Stimulated activated CD4-positive, alpha-beta T cell treated with anti-CD3 and anti-CD28 coated beads, Interleukin-4, amount 100 ng/mL, for 24 hours (primary cell): ENCODE measurements at places on chromosomes 5 and 9.

DNA sequence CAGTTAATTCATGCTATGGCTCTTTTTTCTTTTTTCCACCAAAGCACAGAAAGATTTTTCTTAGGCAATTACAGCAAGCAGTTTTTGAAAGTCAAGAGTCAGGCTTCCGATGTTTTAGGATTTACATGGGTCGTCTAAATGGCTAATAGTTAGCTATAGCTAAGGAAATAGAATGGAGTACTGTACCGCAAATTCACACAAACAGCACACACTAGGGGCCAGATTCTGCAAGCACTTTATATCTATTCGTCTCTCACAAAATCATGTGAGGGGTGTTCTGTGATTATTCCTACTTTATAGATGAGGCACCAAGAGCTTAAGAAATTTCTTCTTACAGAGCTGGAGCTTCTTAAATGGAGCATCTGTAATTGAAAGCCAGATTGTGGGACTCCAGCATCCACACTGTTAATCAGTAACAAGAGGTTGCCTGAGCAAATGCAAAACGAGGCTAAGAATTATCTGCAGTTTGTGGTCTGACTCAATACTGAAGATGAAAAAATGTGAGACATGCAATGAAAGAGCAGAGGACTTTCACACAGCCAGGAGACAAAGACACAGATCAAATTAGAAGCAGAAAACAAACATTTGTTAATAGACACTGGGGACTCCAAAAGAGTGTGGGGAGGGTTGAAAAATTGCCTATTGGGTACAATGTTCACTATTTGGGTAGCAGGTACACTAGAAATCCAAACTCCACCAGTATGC is 62.7 kb upstream of the CTXN3 start:
- no peak for DNase-seq

- DNase-seq, result no peak
Observed at GRCh38 chr5:95519681-95520080, 35.1 kb downstream of the SKIC3 start.

DNA sequence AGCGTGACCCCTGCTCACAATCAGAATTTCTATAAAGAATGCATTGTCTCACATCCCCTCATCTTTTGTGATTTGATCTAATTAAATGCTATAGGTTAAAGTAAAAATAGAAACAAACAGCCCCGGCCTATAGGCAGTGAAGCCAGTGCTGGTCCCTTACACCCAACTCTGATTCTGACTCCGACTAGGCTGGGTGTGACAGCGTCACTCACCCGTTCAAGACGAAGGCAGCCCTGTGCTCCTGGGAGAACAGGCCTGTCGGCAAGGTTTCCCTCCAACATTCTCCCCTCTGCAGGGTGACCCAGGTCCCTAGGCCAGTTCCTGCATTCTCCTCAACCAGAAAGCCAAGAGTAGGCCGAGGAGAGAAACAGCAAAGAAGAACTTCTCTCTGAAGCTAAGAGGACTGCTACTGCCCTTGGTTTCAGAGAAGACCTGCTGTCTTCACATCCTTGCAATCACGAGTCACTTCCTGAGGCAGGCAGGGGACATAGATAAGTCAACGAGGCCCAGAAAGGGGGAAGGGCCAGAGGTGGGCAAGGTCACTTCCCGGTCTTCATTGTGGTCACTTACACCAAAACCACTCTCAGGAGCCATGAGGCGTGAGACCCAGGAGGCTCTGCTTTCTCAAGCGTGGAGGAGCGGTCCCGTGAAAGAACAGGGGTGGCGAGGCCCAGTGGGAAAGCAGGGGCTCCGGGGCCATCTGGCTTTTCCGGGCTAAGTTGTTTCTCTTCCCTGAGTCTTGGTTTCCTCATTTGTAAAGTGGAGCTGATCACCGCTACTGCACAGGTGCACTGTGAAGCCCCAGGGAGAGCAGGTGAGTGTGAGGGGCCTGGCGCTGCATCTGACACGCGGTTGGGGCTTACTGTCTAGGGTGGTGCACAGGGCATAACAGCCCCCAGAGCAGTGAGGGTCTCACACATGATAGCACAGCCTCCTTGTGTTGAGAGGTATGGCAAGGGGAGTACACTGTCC is 200.8 kb downstream of the CRB2 start:
- no peak for DNase-seq

DNA sequence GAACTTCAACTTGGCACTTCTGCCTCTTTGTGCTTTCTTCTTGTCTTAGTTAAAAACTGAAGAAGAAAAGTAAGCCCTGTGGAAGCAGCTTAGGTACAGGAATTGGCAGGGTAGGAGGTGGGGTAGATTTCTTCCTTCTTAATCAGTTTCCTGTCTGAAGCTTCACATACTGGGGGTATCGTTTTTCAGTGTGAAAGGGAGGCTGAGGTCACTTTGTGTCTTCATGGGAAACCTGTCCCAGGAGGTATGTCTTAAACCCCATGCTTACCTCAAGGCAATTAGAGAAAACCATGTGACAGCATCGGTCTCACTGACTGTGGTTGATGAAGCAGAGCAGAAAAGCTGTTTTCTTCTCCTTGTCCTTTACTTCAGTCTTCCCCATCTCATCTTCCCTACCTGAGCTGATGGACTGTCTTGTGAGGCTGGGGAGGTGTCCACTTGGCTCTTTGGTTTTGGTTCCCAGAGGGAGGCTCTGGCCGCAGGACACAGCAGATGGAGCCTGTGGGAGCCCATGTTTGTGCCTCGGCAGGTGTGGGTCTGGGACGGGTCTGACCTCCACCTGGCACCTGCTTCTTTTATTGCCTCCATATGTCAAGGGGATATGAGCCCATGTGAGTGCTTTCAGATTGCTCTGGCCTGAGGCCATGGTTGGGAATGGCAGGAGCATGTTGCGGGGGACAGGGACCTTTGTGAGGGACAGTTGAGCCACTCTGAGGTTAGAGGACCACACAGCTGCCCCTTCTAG is 47.0 kb downstream of the SH3GL2 start:
- DNase-seq, result no peak

DNA sequence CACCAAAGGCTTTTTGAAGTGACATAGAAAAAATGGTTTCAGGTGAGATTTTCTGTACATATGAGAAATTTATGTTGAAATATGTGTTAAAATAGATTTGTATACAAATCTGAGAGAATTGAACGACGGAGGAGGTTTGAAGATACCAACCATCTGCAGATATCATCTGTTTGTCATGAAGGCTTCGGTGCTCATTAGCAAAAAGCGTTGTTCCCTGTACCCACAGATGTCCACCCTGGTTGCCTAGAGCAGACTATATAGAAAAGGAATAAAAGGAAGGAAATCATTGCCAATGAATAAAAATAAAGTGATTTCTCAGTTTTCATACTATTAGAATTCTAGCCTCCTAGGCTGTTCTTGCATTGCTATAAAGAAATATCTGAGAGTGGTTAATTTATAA is 2262.8 kb upstream of the ACO1 start:
- no peak for DNase-seq

GRCh38 chr9:88536951-88537760 is 2.2 kb downstream of the NXNL2 start:
- DNase-seq, result no peak

GRCh38 chr9:112640311-112640710 is 77.6 kb downstream of the INIP start:
- no peak for DNase-seq

GRCh38 chr9:98980291-98980690 is 36.6 kb downstream of the COL15A1 start:
- no peak for DNase-seq

DNA sequence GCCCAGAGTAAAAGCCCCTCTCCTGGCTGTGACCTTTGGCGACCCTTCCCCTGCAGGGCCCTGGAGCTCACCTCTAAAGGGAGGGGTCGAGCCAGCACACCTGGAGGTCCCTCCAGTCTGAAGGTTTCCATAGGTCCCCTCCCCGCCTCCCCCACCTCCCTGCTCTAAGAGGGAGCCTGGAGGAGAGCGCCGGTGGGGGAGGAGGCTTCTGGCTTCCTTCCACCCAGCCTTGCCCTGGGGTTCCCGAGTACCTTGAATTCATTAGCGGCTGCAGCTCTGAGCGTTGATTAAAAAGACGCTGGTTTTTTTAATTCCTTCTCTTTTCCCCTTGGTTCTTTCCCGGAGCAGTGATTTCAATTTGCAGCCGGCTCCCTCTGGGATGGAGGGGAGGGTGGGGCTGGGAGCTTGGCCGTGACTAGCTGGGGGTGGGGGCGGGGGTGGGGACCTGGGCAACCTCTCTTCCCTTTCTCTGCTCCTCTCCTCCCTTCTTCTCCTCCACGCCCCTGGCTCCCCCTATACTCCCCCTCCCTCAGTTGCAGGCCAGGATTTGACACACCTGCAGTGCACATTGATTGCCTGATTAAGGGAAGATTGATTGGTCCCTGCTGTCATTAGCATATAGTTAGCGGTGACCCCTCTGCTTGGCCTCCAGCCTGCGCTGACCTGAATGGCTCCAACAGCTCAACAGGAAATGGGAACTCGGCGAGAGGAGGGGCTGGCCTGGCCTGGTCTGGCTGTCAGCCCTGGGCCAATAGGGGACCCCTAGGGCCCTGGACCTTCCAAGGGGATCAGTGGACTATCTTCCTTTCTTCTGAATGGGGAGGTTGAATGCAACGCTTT is 67.5 kb upstream of the RAPGEF1 start:
- no peak for DNase-seq

- DNase-seq, result no peak
Observed at GRCh38 chr9:127884427-127884911, 7.0 kb upstream of the AK1 start.

- no peak for DNase-seq
Observed at GRCh38 chr5:62457071-62457470, 44.5 kb downstream of the IPO11 start.

DNA sequence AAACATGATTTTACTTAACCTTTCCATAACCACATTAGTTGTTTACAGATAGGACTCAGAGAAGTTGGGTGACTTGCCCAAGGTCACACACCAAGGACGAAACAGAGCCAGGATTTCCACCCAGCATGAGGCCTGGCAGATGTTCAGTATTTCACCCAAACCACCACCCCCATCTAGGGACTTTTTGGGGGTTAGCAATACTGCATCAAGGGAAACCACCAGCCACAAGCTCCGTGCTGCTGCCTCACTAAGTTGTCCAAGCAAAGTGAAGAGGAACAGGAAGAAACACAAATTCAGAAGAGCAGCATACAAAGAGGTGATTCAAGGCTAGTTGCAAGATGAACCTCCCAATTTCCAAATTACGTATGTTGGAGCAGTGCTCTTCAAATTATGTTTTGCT is 219.6 kb upstream of the RORB start:
- DNase-seq, result no peak

- no peak for DNase-seq
Observed at GRCh38 chr5:79535477-79536192, 21.7 kb upstream of the HOMER1 start.

DNA sequence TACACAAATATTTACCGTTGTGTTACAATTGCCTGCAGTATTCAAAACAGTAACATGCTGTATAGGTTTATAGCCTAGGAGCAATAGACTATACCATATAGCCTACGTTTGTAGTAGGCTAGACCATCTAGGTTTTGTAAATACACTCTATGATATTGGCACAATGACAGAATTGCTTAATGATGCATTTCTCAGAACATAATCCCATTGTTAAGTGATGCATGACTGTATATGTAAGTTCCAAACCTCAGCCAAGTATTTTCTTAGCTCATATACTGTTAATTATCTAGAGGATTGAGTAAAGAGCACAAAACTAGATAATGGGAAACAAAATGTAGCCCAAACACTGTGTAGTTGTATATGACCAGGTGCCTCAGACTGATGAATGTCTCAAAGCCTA is 220.1 kb downstream of the ANXA1 start:
- DNase-seq, result no peak
